ENCODE measurements at places on chromosomes 7 and 10. TPM values are rescaled to one million over a fixed set of nuclear protein-coding genes. Genes with fewer than 3 reads are reported as not detected.

ASL gene
- total RNA-seq, result 25.1 TPM

OPALIN gene
- total RNA-seq, result not detected

FEZF1 gene
- not detected for total RNA-seq

CRPPA gene
- 2.9 TPM for total RNA-seq

C7orf57 gene
- not detected for total RNA-seq

PSD gene
- total RNA-seq, result 0.24 TPM

CAV1 gene
- 301 TPM for total RNA-seq

CCDC172 gene
- total RNA-seq, result not detected
